Activated CD8-positive, alpha-beta T cell treated with anti-CD3 and anti-CD28 coated beads, Interleukin-2, amount 10 ng/mL, durations not matched to agents 7 days and 5 days (primary cell): ENCODE measurements at places on chromosomes 6 and 20. TPM values are rescaled to one million over a fixed set of nuclear protein-coding genes. Genes with fewer than 3 reads are reported as not detected.

Gene OTOR
- total RNA-seq, result not detected

Gene EDN3
- total RNA-seq, result not detected

DNA sequence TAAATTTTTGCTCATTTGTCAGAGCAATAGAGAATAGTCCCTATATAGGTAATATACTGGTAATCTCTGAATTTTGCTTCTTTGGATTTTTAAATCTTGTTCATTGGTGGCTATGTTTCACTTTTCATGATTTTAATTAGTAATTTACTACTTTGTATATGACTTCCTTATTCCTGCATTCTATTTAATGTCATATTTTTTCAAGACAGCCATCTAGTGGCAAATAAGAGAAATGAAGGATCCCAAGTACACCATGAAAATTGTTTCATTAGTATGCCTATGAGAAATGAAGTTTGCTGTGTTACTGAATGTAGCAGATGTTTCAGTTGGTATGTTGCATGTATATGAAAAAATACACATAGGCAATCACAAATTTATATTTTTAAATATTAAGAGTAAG lies 82.4 kb downstream of the ZNF292 start:
- peaks cover 35% of the 10 kb centered on the region for H3K36me3 ChIP-seq
- H3K4me1 ChIP-seq, result no peaks in the 10 kb centered on the region
- no peaks in the 10 kb centered on the region for H3K27me3 ChIP-seq
- no peak overlapping the region for H3K4me3 ChIP-seq
- H3K27ac ChIP-seq, result no peak overlapping the region

Gene OXT
- not detected for total RNA-seq

DNA sequence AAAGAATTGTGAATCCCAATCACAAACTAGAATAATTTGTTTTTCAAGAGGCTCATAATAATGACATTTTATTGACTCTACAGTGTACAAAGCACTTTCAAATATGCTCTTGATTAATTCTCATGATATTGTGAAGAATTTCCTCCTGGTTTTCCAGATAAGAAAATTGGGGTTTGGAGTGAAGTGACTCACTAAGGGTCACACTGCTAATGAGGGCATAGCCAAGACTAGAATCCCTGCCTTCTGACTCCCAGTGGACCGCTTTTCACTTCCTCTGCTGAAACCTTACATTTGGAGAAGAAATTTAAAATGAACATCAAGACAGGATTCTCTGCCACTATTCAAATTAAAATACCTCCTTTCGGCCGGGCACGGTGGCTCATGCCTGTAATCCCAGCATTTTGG lies 38.3 kb upstream of the LTV1 start:
- peaks cover 11% of the 10 kb centered on the region for H3K4me1 ChIP-seq
- peaks cover 29% of the 10 kb centered on the region for H3K36me3 ChIP-seq
- H3K27ac ChIP-seq, result no peak overlapping the region

DNA sequence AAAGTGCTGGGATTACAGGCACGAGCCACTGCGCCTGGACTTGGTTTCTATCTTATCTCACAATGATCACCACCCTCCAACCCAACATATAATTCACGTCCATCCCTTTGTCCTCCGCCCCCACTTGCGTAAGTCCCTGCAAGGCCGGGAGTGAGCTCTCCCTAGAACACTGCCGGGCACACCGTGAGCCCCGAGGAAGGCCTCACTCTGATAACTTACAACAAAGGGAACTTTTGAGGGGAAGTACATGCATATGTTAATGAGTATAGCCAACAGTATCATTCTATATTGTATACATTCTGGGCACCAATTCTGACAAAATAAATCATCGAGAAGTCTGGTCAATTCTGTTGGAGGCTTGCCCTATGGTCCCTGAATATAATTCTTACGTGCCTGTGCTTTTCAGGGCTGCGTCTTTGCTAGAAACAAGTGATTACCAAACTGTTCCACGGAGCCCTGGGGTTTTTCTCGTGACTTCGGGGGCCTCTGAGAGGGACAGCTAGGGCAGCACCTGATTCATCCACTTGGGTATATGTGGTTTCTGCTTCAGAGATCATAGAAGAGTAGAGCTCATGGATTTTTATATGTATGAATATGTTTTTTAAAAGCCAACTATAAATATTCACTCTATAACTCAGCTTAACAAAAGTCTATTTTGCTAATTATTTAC lies 469.8 kb upstream of the AGPAT4 start:
- no peaks in the 10 kb centered on the region for H3K4me1 ChIP-seq
- H3K27me3 ChIP-seq, result no peaks in the 10 kb centered on the region
- H3K4me3 ChIP-seq, result no peak overlapping the region
- H3K27ac ChIP-seq, result no peak overlapping the region
- H3K36me3 ChIP-seq, result no peaks in the 10 kb centered on the region
- DNase-seq, result no peak

Gene C20orf202
- not detected for total RNA-seq

- peaks cover 3% of the 10 kb centered on the region for H3K27me3 ChIP-seq
- peaks cover 4% of the 10 kb centered on the region for H3K4me1 ChIP-seq
- no peak overlapping the region for H3K27ac ChIP-seq
- no peak for DNase-seq
Observed at GRCh38 chr6:144144996-144145395, 5.3 kb upstream of the STX11 start.

DNA sequence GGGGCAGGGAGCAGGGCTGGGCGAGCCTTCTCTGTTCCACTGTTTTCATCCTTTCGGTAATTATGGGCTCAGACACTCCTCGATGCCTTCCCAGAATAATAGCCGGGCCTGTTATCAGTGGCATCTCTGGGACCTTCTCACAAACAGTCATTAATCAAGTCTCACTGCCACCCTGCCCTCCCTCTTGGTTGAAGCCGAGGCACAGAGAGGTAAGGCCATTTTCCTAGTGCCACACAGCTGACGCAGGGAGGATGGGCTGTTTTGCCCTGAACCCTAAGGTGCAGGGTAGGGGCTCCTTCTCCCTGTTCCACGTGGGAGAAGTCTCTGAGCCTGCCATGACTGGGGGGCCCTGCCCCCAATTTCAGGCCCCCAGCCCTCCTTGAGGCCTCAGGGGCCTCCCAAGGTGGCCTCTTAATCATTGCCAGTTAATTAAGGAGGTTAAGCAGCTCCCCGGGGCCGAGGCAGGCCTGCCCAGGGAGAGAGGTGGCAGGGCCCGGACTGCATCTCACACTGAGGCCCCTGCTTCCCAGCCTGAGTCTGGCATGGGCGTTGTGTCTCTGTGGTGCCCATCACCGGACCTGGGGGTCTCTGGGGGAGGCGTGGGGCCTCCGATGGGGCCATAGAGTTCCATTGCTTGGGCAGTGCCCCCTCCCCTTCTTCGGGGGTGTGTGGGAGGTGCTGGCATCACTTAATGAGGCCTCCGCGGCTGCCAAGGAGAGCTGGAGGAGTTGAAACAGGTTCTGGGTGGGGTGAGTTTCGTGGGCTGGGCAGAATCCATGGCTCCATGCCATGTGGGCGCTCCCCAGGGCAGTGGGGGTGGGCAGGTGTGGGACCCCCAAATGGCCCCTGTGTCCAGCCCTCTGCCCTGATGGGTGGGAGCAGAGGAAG lies 42.9 kb downstream of the CEBPB start:
- H3K36me3 ChIP-seq, result no peaks in the 10 kb centered on the region
- no peaks in the 10 kb centered on the region for H3K27me3 ChIP-seq
- peaks cover 17% of the 10 kb centered on the region for H3K4me1 ChIP-seq
- no peak overlapping the region for H3K27ac ChIP-seq
- DNase-seq, result no peak

DNA sequence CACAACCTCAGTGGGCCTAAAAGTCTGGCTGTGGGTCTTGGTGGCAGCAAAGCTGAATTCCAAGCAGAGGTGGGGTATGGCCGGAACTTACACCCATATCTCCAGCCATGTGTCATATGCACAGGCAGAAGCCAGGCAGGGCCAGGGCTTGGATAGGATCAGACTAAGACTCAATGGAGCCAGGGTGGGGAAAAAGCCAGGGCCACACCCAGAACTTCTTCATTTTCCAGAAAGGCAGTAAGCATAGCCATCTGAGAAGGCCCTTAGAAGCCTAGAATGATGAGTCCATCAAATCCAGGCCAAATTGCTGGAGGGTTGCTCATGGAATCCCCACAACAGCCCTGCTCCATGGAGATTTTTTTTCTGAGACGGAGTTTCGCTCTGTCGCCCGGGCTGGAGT lies 116.2 kb upstream of the SRSF6 start:
- no peaks in the 10 kb centered on the region for H3K36me3 ChIP-seq
- no peaks in the 10 kb centered on the region for H3K4me1 ChIP-seq
- no peak overlapping the region for H3K27ac ChIP-seq
- no peak overlapping the region for H3K4me3 ChIP-seq
- H3K27me3 ChIP-seq, result no peaks in the 10 kb centered on the region
- DNase-seq, result no peak

DNA sequence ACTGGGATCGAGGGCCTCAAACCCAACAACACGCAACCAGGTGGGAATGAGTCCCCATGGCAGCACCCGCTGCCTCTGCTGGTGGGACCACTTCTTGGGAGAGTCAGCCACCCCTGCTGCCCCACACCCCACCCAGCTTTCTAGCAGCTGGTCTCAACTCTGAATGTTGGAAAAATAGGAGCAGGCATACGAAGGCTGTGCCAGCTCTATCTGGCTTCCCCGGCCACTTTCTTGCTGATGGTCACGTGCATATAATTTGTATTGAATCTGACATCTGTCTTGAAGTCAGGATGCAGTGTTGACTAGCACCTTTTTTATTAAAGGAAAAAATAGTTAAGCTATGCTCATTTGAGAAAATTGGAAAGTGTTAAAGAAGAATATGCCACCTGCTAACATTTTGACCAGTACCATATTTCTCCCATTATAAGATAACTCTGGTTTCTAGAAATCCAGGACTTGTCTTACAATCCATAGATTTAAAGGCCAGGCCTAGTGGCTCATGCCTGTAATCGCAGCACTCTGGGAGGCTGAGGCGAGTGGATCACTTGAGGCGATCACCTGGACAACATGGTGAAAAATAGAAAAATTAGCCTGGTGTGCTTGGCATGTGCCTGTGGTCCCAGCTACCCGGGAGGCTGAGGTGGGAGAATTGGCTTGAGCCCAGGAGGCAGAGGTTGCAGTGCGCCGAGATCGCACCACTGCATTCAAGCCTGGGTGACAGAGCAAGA lies 26.9 kb upstream of the MAPRE1 start:
- H3K36me3 ChIP-seq, result peaks cover 10% of the 10 kb centered on the region
- H3K4me3 ChIP-seq, result no peak overlapping the region
- H3K4me1 ChIP-seq, result peaks cover 30% of the 10 kb centered on the region
- peak overlapping the region; percentile 73 for H3K27ac ChIP-seq
- no peaks in the 10 kb centered on the region for H3K27me3 ChIP-seq

GRCh38 chr6:163563318-163563717 lies 148.8 kb downstream of the QKI start:
- no peak overlapping the region for H3K4me3 ChIP-seq
- H3K4me1 ChIP-seq, result peaks cover 2% of the 10 kb centered on the region
- H3K27ac ChIP-seq, result no peak overlapping the region
- peaks cover 24% of the 10 kb centered on the region for H3K36me3 ChIP-seq
- no peak for DNase-seq
